ENCODE measurements at places on chromosomes 6 and 20. TPM values are rescaled to one million over a fixed set of nuclear protein-coding genes. Genes with fewer than 3 reads are reported as not detected.

MUC22 gene
- not detected for total RNA-seq

SIRPD gene
- total RNA-seq: not detected

TGM2 gene
- 14.5 TPM for total RNA-seq

TOMM34 gene
- total RNA-seq: 16.5 TPM

CCN5 gene
- 0.84 TPM for total RNA-seq

SOX4 gene
- total RNA-seq: 45.1 TPM

PDSS2 gene
- 26.3 TPM for total RNA-seq

SLC26A8 gene
- total RNA-seq: 0.27 TPM

RHAG gene
- not detected for total RNA-seq

C6orf52 gene
- 0.99 TPM for total RNA-seq

HTR1E gene
- total RNA-seq: not detected

NKX2-2 gene
- 1.4 TPM for total RNA-seq

SAMD3 gene
- 1.7 TPM for total RNA-seq

VWA7 gene
- total RNA-seq: 10.1 TPM

GNRH2 gene
- total RNA-seq: not detected

CTAGE9 gene
- not detected for total RNA-seq

SALL4 gene
- 0.35 TPM for total RNA-seq

TCF19 gene
- 39.6 TPM for total RNA-seq

NRSN1 gene
- total RNA-seq: not detected

HLA-DQA2 gene
- total RNA-seq: 5.7 TPM

LBP gene
- total RNA-seq: 0.32 TPM

All from colonic mucosa (tissue), 4 donors.